ENCODE measurements at places on chromosomes 1 and 21.

- no peak for DNase-seq
Measured at GRCh38 chr1:66438062-66438461, 95.9 kb upstream of the SGIP1 start.

DNA sequence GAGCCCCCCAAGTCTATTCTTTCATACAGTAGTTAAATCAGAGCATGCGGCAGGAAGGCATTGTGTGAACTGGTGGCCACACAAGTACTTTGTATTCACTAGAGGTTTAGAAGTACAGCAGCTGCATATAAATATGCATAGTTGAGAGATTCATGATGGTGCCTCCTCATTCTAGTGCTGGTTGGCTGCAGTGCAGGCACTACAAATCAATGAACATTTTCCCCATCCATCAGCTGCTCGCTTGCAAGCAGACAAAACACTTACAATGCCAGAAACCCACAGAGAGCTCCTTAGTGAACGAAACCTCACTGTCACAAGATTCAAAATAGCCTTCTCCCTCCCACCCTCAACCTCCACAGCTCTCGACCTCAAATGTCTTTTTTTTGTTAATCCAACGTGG is 726.2 kb downstream of the USP25 start:
- DNase-seq, result no peak

- no peak for DNase-seq
Measured at GRCh38 chr1:64545118-64545843, 75.4 kb downstream of the CACHD1 start.

- no peak for DNase-seq
Measured at GRCh38 chr1:218711884-218712674, 366.9 kb downstream of the TGFB2 start.

DNA sequence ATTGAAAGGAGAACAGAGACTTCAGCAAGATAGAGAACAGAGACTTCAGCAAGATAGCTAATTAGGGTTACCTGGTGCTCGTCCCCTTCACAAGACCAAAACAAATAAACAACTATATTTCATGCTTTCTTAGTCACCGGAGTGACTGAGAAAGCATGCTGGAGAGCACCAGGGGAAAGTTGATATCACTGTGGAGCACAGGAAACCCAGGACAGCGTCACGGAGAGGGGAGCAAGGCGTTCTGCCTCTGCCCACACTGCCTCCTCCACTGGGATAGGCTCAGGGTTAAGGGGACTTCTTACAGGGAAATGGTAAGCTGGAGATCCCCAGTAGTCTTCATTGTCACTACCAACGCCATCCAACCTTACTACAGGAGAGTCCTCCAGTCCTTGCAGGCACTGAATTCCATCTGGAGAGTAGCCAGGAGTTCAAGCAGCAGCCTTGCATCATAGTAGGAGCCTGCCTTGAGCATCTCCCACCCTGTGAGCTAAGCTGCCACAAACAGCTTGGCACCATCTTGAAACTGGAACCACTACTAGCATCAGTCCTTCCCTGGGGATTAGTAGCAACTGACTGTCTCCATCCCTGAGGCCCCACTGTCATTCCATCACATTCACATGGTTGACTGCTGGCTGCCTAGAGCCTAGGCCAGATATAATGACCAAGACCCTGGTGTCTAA is 239.4 kb downstream of the PLPP3 start:
- no peak for DNase-seq

DNA sequence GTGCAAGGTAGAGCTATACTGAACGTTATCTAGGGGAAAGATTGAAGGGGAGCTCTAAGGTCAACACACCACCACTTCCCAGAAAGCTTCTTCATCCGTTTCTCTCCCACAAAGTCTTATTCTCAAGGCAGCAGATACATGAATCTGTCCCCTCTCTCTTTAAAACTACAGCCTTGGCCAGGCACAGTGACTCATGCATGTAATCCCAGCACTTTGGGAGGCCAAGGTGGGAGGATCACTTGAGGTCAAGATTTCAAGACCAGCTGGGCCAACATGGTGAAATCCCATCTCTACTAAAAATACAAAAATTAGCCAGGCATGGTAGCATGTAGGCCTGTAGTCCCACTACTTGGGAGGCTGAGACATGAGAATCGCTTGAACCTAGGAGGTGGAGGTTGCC is 8.1 kb downstream of the CYP4X1 start:
- no peak for DNase-seq

DNA sequence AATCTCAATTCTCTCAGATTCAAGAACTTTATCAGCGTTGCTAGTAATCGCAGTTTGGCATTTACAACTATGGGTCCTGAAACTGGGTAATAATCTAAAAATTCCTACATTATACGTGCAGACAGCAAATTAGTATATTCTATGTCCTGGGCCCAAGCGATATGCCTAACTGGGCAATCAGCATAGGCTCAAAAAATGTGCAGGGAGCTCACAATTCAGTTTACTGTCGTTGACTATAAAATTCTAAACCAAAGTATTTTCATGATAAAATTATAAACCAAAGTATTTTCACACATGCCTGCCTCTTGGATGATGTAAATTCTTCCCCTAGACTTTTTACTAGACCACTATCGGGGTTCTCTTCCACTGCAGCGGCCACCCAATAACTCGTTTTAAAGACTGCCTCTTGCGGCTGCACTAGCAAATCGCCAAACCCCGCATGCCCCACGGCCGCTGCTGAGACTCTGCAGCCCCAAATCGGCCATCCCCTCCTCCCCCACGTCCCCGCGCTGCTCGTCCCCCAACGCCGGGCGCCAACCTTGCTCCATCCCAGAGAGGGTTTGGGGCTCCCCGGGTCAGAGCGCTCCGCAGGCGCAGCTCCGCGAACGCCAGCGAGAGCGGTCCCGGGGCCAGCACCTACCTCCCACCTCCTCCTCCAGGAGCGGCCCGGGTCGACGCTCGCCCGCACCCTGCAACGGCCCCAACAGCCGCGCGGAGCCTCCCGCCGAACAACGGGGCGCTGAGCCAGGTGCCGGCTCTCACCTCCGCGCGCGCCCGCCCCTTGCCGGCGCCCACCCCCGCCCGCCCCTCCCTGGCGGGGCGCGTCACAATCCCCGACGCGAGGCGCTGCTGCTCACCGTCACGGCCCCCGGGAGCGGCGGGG is 506 bp downstream of the SSX2IP start:
- no peak for DNase-seq

DNA sequence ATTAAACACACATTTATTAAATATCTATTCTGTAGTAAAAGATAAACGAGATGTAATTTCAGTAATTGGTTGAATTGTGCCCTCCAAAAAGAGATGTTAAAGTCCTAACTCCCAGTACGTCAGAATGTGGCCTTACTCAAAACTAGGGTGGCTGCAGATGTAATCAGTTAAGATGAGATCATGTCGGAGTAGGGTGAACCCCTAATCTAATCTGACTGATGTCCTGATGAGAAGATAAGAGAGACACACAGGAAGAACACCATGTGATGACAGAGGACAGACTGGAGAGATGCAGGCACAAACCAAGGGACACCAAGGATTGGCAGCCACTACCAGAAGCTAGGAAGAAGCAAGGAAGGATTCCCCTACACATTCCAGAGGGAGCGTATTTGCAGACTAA is 104.1 kb downstream of the SLC25A24 start:
- DNase-seq, result no peak

DNA sequence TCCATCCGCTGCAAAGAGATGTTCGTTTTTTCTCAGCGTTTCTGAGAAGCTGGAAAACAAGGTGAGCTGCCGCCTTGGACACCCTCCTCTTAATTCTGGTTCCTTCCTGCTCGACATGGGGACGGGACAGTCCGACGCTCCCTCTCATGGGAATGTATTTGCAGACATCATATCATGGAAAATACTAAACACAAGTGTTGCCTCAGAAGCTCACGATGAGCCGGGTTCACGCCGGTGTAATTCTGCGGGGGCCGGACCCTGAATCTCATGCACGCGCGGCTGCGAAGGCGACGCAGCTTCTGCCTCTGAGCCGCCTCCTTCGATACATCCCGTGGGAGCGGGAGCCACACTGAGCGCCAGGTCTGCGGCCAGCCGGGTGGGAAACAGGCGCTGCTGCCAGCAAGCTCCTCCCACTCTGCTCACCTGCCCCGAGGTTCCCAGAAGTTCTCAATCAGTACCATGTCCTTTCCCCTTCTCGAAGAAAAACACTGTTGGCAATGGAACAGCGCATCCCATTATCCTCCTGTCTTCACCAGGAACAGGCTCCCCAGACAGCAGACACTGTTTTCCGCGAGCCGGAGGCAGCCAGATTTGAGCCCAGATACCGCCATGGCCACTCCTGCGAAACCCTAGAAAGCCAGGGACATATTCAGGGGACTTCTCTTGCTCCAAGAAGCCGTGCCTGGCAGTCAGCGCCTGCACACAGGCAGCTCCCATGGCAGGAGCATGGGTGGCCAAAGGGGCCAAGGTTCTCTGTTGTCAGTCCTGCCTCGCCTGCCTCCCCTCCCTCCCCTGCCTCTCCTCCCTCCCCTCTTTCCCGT is 98.0 kb downstream of the WDR4 start:
- no peak for DNase-seq

DNA sequence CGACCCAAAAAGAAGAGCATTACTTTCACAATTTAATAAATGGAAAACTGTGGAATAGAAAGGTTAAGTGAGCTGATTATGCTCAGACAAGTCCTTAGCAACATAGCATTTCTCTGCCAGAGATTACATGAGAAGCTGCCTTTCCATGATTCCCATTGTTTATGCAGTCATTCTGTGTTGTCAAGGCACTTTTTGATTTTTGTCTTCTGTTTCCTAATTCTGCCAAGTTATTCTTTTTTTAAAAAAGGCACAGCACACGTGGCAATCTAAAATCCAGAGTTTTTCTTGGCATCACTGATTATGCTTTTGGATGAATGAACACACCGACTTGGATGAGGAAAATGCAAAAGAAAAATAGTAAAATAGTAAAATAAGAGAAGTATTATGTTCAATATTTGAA is 185.0 kb downstream of the RGS7 start:
- no peak for DNase-seq

DNA sequence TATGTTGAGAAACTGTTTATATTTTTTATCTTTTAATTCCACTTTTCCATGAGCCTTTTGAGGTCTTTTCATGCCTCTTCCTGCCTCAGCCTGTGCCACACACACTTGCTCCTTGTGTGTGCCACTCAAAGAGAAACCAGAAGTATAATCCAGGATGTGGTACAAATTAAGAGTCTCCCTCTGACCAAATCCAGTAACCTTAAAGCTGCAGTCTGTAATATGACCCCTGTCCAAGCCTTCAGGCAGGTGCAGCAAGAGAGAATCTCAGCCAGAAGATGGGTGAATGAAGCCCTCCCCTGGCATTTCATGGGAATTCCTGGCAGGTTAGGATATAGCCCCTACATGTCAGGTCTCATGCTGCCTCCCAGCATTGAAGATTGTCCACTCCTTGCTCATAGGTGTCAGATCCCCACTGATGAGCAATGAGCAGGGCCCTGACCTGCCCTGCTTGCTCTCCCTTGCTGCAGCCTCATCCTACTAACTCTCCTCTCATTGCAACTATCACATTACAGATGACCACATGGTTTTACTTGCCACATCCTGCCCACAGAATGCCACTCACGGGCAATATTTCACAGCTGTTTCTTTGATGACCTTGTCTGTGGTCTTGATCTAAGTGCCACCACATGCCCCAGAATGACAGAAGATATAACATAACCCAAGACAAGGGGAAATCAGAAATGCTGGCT is 169.3 kb downstream of the SEC16B start:
- no peak for DNase-seq

DNA sequence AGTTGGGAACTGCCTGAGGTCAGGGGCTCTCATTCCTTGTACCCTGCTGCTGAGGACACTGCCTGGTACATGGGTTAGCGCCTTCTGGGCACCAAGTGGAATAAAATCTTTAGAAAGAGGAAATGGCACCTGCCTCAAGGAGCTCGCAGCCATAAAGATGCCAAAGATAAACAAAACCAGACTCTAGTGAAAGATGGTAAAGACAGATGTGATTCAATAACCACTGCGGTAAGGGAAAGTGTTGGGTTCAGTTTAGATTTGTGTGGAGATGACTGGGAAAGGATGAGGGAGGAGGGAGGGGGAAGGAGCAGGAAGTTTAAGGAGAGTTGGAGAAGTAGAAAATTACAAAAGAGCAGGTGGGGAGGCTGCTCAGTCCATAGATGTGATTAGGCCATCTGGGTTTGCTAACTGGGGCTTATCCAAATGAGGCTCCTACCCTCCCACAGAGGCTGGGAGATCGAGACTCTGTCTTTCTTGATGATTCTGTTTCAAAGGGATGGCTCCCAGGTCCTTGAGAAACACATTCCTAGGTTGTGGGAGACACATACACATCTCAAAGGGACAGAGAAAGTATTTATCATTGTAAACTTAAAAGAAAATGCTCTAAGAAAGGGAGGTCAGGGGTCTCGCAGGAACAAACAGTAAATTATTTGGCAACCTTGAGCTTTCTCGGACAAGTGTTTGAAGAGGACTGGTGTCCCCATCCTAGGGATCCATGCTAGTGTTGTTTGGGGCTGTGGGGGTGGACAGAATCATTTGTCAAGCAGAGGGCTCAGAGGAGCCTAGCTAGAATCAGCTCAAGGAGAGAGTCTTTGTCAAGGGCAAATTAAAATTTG is 65.7 kb upstream of the MORC3 start:
- DNase-seq, result no peak

DNA sequence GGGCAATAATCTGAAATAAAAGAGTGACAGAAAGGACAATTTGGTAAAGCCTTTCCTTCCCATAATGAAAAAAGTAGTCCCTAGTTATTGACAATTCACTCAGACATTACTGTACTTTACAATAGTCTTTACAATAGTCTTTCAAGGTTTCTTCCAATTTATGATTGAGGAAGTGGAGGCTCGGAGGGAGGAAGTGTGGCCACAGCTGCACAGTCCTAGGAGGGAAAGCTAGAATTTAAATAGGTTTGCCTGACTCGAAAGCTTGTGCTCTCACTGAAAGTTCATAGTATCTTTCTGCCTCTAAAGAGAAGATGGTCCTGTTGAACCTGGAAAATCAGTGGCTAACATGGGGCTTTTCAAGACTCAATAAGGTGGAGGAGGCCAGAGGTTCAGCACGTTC is 203.2 kb downstream of the SDCCAG8 start:
- no peak for DNase-seq

- DNase-seq, result no peak
Measured at GRCh38 chr21:23488245-23488644, 2119.0 kb downstream of the MRPL39 start.

DNA sequence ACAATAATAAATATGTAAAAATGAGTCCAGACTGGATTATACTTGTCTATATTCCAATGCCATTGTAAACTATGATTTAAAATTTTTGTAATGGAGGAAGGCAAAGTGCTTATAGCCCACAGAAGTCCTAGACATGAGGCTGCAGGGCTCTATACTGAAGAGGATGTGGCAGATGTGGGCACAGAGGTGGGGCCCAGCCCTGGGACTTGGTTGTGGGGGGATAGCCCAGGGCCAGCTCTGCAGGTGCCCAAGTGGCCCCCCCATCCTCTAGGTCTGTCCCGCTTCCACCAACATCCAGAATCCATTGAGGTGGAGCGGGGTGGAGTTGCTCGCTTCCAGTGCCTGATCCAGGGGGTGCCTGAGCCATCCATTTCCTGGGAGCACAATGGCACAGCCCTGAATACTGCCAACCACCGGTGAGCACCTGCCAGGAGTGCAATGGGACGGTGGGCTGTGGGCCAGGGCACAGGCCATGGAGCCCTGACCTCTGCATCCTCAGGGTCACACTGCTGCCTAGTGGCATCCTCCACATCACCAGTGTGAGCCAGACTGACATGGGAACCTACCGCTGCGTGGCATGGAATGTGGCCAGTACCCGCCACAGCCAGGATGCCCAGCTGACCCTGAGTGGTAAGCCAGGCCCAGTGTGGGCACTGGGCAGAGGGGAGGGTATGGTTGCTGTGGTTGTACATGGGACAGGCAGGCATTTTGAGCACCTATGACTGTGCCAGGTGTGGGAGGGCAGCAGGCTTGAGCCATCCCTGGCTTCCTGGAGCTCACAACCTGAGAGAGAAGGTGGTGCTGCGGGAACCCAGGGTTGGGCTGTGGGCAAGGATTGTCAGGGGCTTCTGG is 21.0 kb downstream of the SLC27A3 start:
- no peak for DNase-seq

All from T-helper 9 cell (primary cell).